CD4-positive, alpha-beta T cell treated with Interleukin-4 for 1 hour (primary cell): ENCODE measurements at places on chromosomes 4 and X.

DNA sequence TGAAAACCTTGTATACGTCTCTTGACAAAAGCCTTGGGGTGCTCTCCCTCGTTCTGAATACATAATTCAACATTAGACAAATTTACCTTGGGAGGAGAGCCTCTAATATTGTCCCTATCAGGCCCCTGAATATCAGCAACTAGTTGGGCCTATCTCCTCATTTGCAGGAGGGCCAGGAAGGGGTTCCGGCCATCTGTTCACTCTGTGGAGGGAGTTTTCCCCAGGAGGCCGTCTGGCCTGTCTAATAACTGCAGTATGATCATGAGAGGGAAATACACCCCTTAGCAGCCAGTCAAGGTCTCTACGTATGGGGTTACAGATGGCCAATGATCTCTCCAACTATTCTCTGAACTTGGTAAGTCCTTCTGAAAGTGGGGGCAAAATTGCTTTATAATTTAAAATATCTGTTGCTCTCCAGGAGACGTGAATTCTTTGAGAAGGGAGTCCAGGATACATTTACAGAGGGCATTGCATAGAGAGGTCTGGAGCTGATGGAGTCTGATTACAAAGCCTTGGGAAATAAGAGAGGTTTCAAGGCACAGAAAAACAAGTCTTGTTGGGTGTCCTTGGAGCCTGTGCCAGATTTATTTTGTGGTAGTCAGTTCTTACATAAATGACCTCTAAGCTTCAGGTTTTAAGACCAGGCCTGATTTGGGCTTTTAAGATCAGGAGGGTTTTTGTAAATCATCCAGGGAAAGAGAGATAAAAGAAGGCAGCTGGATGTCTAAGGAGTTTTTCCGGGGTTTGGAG lies 48.2 kb upstream of the UXT start:
- no peak for DNase-seq

DNA sequence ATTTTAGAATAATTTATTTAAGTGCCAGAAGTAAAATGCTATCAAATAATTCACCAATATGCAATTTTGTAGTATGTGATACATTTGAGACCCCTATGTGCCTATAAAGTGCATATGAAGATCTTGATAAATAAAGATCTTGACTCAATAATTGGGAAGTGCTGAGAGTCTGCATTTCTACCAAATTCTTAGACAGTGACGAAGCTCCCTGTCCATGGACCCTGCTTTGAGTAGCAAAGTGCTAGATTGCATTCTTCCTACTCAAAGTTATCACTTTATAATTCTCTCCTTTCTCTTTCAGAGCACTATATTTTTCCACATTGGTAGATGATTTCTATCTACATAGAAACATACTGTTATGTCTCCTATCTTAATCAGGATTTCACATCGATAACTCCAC lies 1393.9 kb downstream of the ARAP2 start:
- no peak for DNase-seq

- no peak for DNase-seq
These were observed 20.5 kb downstream of the AMTN start for GRCh38 chr4:70538869-70539268.

- peak; percentile 77 for DNase-seq
These were observed 222.4 kb downstream of the CRLF2 start for GRCh38 chrX:989959-990510.

- DNase-seq, result no peak
These were observed 364.6 kb upstream of the NOCT start for GRCh38 chr4:138650929-138651448.

GRCh38 chrX:23503835-23504539 lies 163.3 kb upstream of the PRDX4 start:
- no peak for DNase-seq

DNA sequence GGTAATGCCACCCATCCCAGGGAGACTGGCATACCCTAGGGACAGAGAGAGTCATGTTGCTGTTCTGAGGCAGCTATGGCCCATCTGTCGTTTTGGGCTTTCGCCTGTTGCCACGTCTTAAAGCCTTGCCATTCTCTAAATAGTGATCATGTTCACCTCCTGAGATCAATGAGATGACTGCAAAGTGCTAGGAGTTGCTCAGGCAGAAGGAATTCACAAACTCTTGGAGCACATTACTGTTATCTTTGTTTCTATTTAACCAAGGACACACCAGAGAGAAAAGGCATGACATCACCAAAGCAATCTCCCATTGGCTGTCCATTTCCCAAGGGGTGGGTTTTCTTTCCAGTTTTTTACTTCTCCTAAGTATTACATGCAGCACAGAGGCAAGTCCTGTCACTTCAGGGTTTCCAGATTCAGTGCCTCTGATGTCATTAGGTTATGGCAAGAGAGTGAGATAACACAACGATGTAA lies 37.1 kb upstream of the SETD7 start:
- no peak for DNase-seq

DNA sequence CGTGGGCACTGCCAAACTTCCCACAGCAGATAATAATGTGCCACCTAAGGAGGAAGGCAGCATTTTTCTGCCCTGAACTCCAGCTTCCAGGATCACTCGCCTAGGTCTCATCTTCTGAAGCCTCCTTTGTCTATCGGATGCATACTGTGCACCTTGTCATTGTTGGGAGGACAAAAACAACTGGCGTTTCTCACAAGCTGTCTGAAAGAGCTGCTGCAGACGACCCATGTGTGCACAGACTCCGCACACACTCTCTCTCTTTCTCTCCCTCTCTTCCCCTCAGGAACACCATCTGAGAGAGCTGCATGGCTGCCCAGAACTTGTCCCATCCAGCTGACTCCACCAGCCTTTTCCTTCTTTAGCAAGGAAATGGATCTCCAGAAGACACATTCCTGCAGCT lies 83.0 kb downstream of the MAML3 start:
- no peak for DNase-seq

GRCh38 chr4:76998251-76998901 lies 48.8 kb downstream of the SEPTIN11 start:
- DNase-seq, result no peak

- DNase-seq, result no peak
These were observed 345.1 kb upstream of the NR3C2 start for GRCh38 chr4:148787285-148787684.

GRCh38 chr4:62360156-62360545 lies 1160.0 kb downstream of the ADGRL3 start:
- no peak for DNase-seq

GRCh38 chr4:165472943-165473676 lies 94.3 kb downstream of the CPE start:
- no peak for DNase-seq

GRCh38 chrX:24718771-24719170 lies 25.1 kb downstream of the POLA1 start:
- no peak for DNase-seq

GRCh38 chr4:141352909-141353525 lies 132.3 kb downstream of the ZNF330 start:
- DNase-seq, result no peak

- no peak for DNase-seq
These were observed 90.2 kb downstream of the ARHGAP10 start for GRCh38 chr4:147822128-147822527.

DNA sequence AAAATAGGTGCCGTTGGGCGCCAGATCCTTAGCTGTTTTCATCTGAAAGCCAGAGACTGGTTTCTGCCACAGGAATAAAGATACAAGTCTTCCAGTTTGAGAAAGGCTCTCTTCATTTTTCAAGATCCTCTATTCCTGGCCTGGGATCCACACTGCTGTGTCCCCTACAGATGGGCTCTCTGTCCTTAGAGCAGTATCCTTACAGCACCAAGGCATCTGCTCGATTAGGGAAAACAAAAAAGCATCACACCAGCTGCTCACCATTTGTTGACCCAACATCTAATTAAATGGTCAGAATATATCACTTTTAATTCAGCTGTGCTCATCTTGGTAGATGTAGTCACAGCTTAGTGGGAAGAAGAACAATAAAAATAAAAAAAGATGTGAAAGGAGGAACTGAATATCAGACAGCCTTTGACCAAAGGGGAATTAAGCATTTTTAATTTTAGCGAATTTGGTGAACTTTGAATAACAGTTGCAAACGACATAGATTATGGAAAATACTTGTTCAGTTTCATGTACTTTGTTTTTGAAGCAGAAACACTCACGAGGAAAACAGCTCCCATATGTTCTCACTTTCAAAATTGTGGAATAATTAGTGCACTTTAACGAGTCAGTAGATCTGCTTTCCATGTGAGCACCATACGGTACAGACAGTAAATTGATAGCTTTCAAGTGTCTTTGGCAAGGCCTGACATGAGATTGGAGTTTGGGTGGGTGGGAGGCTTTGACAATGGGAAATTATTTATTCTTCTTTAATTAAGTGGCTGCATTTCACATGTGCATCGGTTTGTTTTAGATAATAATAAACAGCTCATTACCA lies 148.4 kb upstream of the CLNK start:
- no peak for DNase-seq

- peak; percentile 35 for DNase-seq
These were observed 1.9 kb downstream of the USP38 start for GRCh38 chr4:143186649-143187048.

- no peak for DNase-seq
These were observed 31.5 kb downstream of the LDB2 start for GRCh38 chr4:16866974-16867373.
